ENCODE measurements at places on chromosomes 7 and 10.
A peak's percentile ranks its signal among the peaks of the same experiment; 100 is the strongest.

- DNase-seq = no peak
Observed at GRCh38 chr7:133021196-133021595, 60.7 kb downstream of the CHCHD3 start.

- no peak for DNase-seq
Observed at GRCh38 chr10:121221072-121221471, 369.9 kb downstream of the WDR11 start.

DNA sequence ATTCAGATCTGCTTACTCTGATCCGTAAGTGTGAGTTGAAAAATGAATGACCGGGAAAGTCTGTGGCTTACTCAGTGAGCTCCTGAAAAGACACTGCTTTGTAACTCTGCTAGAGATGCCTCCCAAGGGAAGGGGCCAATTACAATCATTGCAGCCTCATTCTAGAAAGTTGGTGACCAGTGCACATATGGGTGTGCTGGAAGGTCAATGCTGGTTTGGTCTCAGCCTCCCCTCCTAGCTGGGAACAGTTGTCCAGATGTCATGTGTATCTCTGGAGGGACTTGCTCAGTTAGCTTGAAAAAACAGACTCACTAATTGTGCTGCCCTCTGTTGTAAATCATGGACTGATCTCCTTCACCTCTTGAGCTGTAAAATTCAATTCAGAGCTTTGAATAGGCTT is 405.0 kb downstream of the ADRA2A start:
- no peak for DNase-seq

DNA sequence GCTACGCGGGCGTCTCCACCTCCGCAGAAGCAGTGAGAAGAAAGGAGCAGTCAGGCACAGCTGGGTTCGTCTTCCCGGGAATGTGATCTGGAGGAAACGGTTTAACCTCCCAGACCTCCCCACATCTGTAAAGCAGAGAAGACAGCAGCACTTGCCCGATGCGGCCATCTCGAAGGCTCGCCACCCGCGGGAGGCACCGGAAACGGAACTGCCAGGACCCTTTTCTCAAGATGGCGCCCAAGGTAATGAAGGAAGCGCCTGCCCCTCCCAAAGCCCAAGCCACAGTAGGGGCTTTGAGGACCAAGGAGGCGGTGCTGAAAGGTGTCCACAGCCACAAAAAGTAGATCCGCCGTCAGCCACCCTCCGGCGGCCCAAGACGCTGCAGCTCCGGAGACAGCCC is 41.7 kb downstream of the ASB13 start:
- DNase-seq = no peak

DNA sequence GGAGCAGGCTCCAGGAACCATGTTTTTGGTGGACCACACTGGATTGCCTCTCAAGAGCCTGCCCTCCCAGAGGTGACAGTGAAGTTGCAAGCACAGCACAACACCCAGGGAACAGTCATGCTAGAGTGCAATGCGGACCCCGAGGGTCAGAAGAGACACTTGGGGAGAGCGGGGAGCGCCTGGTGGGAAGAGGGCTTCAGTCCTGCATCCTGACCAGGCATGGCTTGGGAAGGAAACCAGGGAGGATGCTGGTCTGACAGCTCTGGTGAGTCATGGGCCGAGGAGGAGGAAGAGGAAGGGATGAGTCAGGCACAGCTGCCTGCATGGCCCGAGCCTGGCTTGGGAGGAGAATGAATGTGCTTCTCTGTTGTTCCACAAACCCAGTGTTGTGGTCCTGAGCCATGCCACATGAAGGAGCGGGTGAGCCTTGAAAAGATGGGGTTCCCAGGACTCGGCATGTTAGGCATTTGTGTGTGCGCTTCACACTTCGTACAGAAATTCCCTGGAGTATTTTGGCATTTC is 29.5 kb upstream of the ANKRD2 start:
- DNase-seq = no peak

- no peak for DNase-seq
Observed at GRCh38 chr7:33421429-33421828, 292.1 kb downstream of the BBS9 start.

- DNase-seq = no peak
Observed at GRCh38 chr10:123742751-123743440, 76.7 kb downstream of the GPR26 start.

GRCh38 chr10:85642082-85642420 is 724.5 kb downstream of the GRID1 start:
- DNase-seq = no peak

DNA sequence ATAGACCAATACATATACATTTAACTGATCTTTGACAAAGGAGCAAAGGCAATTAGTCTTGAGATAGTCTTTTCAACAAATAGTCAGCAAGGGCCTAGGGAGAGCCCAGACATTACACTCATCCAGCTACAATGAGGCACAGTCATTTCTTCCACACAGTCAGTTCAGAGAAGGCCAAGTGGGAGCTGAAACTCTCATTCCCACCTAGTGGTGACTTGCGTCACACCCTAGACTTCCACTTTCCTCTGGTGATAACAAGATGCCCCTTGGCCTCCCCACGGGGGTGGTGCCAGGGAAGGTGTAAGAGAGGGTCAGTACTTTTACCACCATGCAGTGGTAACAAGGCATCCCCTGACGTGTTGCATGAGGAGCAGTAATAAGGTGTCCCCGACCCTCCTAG is 8.0 kb downstream of the FRMPD2 start:
- no peak for DNase-seq

DNA sequence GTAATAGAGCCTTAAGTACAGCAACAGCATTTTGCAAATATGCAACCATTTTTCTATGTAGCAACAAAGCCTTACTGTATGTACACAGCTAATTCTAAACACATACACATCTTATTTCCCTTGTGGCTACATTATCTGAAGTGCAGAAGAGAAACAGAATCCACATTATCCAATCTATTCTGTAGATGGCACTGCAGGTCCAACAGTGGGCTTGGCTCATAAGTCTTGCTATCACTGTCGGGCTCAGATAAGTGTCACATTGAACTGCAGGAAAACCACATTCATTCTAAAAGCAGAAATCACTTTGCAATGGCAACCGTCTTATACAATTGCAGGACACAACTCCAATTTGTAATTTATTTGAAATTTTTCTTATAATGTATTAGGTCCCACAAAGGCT is 109.8 kb upstream of the NOBOX start:
- DNase-seq = no peak

GRCh38 chr10:64508029-64508661 is 986.9 kb downstream of the REEP3 start:
- no peak for DNase-seq

DNA sequence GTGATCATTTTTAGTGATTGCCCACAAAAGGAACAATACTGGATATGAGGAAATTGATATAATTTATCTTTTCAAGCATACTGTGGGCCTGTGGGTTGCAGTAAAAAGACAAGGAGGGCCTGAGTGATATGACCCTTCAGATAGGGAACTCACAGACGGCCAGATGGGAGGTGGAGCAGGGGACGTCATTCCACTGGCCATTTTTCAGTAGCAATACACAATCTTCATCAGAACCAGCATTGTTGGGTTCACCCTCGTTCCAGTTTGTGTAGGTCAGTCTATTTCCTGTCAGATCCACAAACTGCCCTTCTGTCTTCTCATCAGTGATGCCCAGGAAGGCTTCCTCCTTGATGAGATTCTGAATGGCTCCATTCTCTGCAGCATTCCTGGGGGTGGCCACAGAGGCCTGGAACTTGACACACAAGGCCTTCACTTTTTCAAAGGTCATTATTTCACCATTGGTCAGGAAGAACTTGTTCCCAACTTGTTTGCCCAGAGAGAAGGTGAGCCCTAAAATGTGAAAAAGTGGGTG is 4.5 kb downstream of the MBL2 start:
- peak; percentile 47 for DNase-seq

- no peak for DNase-seq
Observed at GRCh38 chr10:34523017-34523767, 291.9 kb downstream of the PARD3 start.

- DNase-seq = no peak
Observed at GRCh38 chr7:143850682-143851081, 51.3 kb downstream of the TCAF1 start.

Data from left forelimb (tissue), 1 donor.